Amniotic stem cell (primary cell): ENCODE measurements at places on chromosomes 11 and 22.
A peak's percentile ranks its signal among the peaks of the same experiment; 100 is the strongest.

DNA sequence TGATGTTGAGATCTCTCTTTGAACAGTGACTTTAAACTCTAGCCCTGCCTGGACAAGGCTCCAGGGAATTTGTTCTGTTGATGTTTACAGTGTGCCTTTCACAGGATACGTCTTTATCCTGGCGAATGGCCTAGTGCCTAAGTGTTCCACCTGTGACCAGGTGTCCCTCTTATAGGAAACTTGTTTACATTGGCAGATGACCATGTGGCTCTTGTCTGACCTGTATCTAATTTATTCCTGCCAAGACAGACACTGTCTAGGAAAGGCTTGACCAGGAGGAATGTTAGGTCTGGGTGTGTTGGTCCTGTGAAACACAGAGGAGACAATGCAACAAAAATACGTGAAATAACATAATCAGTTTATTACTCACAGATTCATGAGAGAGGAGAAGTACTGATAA, 875.6 kb downstream of the METTL15 start:
- DNase-seq = no peak

- no peak for DNase-seq
These were observed 60.4 kb upstream of the THY1 start for GRCh38 chr11:119483341-119483880.

DNA sequence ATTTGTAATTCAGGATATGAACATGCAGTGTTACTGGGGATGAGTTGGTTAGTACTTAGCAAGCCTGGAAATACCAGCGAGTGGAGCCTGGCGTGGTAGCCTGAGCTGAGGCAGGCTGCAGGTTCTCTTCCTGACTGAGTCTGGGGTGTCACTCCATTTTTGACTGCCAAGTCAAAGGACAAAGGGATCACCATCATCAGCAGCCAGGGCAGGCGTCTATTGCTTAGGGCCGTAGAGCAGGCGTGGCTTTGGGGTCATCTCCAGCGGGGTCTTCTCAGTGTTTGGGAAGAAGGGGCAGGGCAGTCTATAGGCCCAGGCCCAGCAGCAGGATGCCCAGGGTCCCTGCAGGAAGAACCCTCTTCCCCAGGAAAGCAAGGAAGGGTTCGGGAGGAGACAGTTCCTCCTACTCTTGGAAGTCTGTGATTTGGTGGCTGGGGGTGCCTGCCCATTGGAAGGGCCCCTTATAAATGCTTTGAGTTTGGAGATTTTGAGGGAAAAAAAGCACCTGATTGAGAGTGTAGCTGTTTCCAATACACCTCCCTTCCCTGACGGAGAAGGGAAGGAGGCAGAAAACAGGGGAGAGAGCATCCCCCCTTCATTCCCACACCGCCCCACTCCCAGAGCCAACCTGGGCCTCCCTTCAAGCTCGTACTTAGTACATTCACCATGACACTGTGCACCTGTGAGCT, 51.5 kb upstream of the SPATA19 start:
- no peak for DNase-seq

DNA sequence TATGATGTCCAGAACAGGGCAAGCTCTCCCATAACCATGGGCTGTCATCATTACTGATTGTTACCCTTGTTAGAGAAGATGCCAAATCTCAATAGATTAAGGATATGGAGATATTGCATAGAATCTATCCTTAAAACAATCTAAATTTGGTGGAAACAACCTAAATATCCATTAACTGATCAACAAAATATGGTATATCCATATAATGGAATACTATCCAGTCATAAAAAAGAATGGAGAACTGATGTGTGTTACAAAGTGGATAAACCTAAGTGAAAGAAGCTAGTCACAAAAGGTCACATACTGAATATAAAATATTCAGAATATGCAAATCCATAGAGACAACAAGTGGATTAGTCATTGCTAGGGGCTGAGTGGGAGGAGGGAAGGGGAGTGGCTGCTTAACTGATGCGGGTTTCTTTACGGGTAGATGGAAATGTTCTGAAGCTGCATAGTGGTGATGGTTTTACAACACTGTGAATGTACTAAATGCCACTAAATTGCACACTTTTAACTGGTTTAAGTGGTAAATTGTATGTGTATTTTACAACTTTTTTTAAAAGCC, 36.1 kb upstream of the SMCO4 start:
- DNase-seq = no peak

DNA sequence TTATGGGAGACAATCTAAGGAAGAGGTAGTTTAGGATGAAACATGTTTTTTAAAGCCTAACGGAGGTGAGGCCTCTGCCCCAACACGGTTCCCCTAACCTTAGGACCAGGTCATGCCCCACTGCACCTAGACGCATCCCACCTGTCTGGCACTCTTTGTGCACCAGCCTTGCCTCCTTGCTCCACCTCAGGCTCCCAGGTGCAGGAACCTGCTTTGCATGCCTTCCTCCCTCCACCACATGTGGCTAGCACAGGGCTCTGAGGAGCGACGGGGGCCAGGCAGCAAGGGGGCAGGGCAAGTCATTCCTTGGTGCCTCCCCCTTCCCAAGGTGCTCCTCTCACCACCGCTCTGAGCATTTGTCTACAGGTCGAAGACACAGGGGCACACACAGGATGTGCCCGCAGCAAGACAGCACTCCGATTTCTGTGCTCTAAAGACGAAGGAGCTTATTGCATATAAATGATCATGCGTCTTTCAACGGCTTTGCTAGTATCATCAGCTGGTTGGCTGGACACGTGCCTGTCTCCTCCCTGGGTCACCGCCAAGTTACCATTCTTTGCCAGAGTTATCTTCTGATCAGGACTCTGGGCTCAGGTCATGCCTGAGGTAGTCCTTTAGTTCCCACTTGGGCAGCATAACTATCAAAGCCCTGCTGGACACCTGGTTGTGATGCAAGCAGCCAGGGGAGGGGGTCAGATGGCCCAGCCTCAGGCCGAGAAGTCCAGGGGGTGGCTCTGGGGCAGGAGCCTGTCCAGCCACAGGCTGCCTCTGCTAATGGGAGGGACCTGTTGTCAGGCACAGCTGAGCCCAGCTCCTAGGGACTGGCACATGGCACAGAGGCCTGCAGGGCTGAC, 172.0 kb upstream of the NTM start:
- DNase-seq = no peak

GRCh38 chr11:105693075-105693759, 83.3 kb downstream of the GRIA4 start:
- no peak for DNase-seq

DNA sequence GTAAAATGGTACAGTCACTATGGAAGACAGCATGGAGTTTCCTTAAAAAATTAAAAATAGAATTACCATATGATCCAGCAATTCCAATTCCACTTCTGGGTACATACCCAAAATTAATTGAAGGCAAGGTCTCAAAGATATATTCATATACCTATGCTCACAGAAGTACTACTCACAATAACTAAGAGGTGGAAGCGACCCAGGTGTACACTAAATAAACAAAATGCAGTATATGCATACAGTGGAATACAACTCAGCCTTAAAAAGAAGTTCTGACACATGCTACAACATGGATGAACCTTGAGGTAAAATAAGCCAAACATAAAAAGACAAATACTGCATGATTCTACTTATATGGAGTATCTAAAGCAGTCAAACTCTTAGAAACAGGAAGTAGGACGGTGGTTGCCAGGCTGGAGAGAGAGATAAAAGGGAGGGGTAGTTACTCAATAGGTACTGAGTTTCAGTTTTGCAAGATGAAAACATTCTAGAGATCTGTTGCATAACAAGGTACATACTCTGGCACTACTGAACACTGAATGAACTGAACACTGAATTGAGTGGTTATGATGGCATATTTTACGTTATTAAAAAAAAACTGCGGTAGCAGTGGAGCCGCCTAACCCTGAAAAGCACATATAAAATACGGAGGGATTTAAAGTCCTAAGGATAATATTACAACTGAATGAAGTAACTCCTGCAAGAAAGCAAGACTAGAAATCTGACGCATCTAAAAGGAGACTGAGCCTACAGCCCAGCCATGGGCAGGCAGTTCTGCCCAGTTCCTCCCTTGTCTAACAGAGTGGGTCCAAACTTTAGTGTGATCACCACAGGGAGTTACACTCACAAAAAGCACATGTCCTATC, 12.8 kb downstream of the DGCR2 start:
- DNase-seq = peak; percentile 6

DNA sequence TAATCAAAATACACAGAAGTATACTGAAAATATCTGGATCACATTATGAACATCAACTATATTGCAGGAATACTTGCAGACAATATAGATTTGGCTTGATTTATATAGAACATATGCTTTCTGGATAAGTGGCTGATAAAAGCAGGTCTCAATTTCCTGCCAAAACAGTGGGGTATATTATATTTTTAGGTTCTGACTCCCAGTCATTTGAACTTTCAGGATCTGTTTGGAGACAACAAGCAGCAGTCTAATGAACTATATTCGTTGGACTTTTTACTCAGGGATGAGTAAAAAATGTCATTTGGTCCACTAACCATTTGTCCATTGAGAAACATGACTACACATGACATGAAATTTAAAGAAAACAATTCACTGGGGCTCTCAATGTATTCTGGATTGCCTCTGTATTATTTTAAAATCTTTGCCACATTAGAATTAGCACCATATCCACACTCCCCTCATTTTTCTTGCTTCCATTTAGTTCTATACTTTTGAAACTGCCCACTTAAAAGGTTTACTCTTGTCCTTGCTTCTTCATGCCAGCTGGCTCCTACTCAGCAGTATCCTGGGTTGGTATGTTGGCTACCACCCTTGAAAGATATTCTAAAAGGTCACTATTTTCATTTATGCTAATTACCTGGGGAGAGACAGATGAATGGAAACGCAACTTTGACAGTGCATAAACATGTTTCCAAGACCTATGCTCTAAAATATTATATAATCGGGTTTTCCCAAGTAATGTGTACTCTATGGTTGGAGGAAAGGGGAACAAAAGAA, 153.0 kb downstream of the APOL5 start:
- DNase-seq = no peak

DNA sequence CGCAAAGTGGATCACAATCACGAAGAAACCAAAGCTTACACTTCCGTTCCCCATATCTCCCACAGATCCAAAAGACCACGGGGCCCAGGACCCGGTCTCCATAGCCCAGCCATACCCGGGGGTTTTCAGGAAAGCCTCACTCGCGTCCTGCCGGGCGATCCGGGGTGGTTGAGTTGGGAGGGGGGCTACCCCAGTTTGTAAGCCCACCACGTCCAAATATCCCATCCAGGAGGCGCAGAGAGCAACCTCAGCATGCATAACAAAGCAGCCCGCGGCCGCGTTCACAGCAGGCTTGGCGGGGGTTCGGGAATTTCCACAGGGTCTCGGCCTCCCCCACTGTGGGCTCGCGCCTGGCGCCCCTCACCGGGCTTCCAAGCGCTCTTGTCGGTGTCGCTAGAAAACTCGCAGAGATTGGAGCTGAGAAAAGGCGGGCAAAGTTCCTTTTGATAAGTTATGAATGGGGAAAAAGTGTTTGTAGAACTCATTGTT, 9.5 kb downstream of the SDF2L1 start:
- no peak for DNase-seq

- DNase-seq = no peak
These were observed 57.9 kb downstream of the BUD13 start for GRCh38 chr11:116714902-116715301.

- no peak for DNase-seq
These were observed 51.0 kb downstream of the TEAD1 start for GRCh38 chr11:12725055-12725862.

DNA sequence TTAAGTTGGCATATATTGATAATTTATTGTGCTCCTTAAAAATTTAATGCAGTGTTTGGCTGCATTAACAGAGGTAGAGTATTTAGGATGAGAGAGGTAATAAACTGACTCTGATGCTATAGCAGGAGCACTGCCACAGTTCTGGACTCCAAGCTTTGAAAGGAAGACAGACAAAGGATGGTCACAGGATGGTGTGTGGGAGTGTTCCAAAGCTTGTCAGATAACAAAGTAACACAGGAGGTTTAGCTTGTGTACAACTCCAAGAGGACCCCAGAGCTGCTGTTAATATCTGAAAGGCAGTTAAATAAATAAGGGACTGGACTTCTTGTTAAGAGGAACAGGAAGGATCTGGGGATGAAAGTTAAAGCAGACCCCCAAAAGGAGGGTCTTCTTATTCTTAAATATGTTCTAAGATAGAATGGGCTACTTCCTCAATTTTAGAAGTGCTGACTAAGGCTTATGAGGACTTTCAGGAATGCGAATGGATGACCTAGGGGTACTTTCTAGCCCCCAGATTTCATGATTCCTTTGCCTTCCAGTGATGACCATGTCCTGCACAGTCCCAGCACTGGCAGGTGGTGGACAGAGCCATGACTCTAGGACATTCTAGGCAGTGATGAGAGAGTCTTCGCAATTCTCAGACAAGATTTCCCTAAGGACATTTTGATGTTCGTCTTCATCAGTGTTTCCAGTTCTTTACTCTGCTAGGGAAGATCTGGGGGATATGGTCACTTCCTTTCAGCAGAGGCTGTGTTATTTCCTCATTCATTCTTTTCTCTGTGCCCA, 149.1 kb upstream of the RASSF10 start:
- no peak for DNase-seq

- DNase-seq = peak; percentile 28
These were observed 25.4 kb downstream of the APIP start for GRCh38 chr11:34890812-34891211.

DNA sequence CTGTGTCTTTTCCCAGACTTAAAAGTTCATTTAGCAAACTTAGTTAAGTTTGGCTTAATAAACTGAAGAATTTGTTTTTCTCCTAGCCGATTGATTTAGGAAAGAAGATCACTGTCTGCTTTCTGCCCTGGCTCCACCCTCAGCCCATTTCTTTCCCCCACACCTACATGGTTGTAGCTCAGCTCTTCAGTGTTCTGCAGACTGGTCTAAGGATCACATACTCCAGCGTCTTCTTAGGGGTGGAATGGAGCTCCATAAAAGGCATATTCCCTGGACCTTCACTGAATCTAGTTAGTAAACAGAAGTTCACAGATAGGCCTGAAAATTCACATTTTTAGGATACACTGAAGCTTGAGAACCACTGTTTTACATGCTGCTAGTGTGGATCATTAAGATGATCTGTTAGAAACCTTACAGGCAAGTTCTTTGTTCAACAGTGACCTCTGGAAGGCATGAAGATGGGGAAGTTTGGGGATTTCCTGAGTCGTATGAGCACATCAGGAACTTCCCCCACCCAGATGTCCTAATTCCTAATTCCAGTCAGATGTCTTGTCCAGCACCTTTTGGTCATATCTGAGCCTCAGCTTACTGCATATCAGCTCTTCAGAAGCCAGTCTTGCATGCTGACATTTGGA, 16.8 kb downstream of the PIWIL4 start:
- DNase-seq = no peak

GRCh38 chr11:65700399-65700798, 11.7 kb upstream of the KAT5 start:
- no peak for DNase-seq
